ENCODE measurements at places on chromosomes 11 and 22.

DNA sequence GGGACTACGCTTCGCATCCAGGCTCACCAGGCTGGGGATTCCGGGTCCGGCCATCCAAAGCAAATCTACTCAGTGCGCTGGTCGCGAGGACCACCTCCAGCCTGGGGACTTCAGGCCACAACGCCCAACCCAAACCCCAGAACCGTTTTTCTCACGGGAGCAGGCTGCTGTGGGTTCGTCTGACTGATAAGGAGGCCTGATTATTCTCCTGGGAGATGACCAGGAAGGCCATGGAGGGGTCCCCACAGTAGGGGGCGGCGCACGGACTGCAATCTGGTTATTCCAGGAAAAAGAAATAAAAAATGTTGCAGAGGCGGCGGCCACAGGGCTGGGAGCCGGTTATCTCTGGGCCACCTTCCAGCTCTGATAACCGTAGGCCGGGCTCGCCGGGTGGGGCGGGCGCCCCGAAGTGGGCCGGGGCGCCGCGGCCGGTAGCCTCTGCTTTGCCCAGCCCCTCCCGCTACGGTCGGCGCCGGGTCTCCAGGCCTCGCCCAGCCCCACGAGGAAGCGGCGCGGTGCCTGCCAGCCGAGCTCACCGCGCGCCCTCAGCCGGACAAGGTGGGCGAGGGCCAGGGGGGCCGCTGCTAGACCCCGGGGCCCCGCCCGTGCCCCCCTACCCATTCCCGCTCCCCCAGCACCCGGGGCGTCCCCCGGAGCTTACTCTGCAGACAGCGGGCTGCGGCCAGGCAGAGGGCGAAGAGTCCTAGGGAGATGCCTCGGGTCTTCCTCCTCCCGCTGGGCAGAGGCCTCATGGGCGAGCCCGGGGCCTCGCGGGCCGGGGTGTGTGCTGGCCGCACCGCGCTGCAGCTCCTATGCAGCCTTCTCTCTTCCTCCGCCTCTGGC, 446 bp downstream of the VSTM5 start:
- DNase-seq, result no peak

DNA sequence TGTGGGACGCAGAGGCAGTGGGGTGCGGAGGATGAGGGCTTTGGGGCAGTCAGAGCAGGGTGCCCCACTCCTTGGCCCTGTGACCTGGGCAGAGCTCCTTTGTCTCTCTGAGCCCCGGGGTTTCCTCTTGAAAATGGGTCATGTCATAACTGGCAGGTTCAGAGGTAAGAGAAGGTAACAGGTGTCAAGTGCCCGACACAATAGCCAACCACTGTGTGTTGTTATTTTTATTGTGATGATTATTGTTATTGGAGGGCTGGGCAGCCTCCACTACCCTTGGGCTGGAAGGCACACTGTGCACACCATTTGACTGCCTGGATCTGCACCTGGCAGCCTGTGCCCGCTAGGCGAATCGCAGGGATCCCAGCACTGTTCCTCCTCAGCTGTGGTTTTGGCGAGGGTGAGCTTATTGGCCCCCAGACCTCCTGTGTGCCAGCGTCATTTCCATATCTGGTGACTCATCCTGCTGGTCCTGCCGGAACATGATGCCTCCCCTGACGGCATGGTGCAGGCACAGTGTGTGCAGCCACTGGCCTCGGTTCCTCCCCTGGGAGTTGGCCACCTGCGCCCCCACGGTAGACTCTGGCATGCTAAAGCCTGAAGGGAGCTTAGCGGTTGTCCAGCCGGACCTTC, 15.4 kb upstream of the SOX10 start:
- no peak for DNase-seq

- no peak for DNase-seq
These were observed 21.4 kb upstream of the FGF3 start for GRCh38 chr11:69840371-69841169.

DNA sequence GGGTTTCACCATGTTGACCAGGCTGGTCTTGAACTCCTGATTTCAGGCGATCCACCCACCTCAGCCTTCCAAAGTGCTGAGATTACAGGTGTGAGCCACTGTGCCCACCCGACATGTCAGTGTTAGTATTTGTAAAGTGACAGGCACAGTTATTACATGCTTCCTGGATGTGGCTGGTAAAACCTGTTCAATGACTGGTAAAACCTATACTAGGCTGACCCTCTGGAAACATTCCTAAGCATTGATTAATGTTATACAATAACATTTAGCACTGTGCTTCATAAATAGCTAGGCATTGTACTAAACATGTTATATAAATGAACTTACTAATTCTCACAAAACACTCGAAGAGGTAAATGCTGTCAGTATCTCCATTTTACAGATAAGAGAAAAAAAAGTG, 20.9 kb upstream of the JHY start:
- no peak for DNase-seq

GRCh38 chr11:83948200-83948599, 662.0 kb upstream of the CCDC90B start:
- no peak for DNase-seq

GRCh38 chr22:23753385-23753784, 840 bp downstream of the VPREB3 start:
- no peak for DNase-seq

DNA sequence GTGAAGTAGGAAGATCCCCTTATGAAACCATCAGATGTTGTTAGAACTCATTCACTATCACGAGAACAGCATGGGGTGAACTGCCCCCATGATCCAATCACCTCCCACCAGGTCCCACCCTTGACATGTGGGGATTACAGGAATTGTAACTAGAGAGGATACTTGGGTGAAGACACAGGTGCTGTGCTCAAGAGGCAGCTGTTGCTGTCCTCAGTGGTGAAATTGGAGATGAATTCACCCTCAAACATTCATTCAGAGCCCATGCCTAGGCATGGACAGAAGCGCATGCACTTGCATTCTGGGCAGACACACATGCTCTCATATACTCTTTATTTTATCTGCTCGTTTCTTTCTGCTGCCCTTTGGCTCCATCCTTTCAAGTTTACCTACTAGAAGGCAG, 385.0 kb downstream of the INSC start:
- no peak for DNase-seq

GRCh38 chr22:28299753-28300152, 379.9 kb downstream of the TTC28 start:
- no peak for DNase-seq

DNA sequence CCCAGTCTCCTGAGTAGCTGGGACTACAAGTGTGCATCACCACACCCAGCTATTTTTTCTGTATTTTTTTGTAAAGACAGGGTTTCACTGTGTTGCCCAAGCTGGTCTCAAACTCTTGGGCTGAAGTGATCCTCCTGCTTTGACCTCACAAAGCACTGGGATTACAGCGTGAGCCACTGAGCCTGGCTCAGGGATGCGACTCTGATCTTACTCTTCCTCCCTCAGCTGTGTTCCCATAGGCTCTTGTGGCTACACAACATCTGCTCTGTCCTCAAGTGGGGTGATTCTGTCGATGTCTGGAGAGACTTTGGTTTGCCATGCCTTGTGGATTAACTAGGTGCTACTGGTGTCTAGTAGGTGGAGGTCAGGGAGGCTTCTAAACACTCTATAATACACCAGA, 127.0 kb upstream of the SERPIND1 start:
- DNase-seq, result no peak

GRCh38 chr22:48496226-48496845, 1331.3 kb downstream of the BRD1 start:
- no peak for DNase-seq

- no peak for DNase-seq
These were observed 287.9 kb upstream of the MTNR1B start for GRCh38 chr11:92681586-92681985.

DNA sequence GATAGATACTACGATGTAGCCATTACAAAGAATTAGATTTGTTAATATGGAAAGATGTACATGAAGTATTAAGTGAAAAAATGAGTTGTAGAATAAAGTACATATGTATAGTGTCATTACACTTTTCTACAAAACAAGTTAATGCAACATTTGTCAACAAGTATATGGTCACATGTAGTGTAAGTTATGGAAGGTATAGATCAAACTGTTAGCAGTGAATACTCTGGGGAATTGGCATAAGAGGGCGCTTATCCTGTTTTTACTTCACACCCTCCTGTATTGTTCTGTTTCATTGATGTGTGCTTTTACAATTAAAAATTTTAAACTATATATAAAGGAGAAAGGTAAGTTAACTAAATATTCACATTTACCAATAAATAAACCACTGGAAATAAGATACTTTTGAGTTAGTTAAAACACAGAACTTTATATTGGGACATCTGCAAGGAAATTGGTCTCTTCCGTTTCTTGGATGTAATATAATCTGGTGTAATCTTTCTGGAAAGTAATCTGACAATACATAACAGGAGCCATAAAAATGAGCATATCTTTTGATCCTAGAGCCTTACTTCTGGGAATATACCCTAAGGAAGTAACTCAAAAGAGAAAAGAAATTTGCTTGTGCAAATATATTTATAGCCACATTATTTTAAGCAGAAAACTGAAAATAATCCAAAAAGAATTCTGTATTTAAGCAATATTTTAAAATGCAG, 34.5 kb downstream of the CSTPP1 start:
- no peak for DNase-seq

DNA sequence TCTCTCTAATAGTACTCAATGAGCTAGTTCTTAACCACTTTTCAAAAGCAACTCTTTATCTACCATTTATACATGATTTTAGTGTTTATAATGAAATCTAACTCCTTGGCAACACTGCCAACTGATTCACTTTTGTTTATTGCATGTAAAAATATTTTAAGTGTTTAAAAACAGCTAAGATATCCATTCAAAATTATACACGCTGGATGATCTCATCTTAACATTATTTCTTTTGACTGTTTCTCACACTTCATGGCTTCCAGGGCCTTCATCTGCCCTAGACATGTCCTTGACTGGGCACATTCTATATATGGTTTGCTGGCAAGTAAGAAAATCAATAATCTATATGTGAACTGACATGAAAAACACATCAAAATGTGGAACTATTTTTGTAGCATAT, 414.6 kb upstream of the LUZP2 start:
- no peak for DNase-seq

GRCh38 chr22:29946220-29946619, 63.2 kb downstream of the MTMR3 start:
- DNase-seq, result no peak

DNA sequence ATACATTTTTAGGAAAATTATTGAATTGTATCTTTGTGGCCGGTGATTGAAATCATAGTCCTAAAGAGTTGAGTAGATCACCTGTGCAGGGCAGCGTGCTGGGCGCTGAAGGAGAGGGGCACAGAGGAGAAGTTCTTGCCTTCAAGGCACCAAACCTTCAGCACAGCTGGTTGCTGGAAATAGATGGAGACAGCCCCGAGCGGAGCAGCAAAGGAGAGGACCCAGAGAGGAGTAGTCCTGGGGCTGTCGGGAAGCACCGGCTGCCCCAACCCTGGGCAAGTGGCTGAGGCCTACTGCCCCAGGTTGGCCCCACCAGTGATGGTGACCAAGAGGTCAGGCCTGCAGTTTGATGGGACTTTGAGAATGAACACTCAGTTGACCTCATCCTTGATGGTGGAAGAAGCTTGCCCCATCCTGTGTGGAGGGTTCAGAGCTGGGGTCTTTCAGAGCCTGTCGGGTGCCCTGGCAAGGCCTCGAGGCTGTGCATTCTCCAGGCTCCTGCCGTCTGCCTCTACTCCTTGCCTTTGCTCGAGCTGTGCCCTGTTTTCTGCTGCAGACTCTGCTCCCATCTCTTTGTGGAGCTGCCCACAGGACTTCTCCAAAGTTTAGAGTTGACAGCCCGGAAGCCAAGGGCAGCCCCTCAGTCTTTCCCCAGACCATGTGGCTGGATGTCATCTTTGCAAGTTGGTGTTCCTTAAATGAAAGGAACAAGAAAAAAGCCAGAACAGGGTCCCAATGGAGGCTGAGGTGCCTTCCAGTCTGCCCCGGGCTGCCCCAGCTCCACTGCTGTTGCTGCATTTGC, 285.1 kb downstream of the TBC1D22A start:
- no peak for DNase-seq

GRCh38 chr22:32040324-32040904, 2.6 kb upstream of the SLC5A1 start:
- no peak for DNase-seq

GRCh38 chr11:76048763-76049162, 157.5 kb downstream of the WNT11 start:
- no peak for DNase-seq

GRCh38 chr22:31800065-31800464, 46.2 kb downstream of the DEPDC5 start:
- no peak for DNase-seq

GRCh38 chr22:32123657-32124056, 35.4 kb downstream of the C22orf42 start:
- no peak for DNase-seq

GRCh38 chr11:83677730-83678129, 391.6 kb upstream of the CCDC90B start:
- DNase-seq, result no peak

GRCh38 chr11:2480874-2481220, 36.0 kb downstream of the KCNQ1 start:
- DNase-seq, result no peak

DNA sequence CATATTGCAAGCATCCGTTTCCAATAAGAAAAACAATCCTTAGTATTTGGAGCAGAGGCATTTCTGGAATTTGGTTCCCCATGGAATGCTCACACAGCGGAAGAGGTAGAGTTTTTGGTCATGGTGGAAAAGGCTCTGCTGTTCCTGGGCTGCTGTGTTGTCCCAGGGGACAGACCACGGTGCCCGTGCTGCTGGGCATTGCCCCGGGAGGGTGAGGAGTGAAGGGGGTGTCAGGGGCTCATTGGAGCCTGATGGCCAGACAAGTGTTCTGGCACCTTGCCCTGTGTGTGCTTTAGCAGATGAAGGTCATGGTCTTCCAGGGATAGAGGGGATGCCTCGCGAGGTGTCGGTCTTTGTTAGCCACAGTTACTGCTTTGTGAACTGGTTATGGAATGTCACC, 61.2 kb downstream of the MPPED1 start:
- no peak for DNase-seq

DNA sequence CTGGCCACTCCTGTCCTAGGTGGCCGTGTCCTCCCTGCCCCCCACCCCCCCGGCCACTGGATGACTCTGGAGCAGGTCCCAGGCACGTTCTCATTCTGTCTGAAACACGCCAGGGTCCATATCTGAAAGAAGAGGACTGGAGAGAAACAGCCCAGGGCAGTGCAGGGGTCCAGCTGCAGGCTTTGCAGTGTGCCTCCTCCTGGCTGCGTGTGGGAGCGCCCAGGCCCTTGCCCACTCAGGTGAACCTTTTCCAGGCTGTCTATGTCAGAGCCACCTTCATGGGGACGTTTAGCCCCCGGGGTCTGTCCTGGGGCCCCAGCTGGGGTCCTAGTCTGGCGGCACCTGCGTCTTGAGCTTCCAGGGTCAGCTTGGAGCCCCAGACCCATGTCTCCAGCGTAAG, 15.6 kb downstream of the GRAMD4 start:
- DNase-seq, result no peak

All from nucleus accumbens (tissue), 56 donors.